Stimulated activated CD4-positive, alpha-beta T cell treated with anti-CD3 and anti-CD28 coated beads, Interleukin-1b, Interleukin-23, amount 100 ng/mL, for 1 hour (primary cell): ENCODE measurements at places on chromosomes 2 and 18.

DNA sequence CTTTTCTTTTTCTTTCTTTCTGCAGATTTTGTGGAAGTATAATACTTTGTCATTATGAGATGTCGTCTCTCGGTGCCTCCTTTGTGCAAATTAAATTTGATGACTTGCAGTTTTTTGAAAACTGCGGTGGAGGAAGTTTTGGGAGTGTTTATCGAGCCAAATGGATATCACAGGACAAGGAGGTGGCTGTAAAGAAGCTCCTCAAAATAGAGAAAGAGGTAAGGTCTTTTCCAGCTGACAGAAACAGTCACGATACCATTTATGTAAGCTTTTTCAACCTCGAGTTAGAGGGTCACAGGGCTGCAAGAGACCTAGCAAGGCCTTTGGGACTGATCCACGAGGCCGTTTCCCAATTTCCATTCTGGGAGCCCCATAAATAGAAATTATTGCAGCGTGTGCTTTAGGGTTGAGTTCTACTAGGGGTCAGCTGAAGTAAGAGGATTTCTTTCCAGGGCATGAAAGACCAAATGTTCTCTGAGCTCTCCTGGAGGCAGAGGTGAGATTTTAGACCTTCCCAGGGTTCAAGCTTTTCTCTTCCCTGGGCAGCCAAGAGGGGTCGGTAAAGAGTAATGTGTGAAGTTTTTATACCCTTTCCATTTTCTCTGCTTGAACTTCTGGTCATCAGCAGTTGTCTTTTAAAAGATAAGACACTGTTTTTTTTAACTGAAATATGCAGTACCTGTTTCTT, 15.5 kb downstream of the MAP3K20 start:
- DNase-seq = no peak

GRCh38 chr2:11187731-11188130, 32.5 kb downstream of the SLC66A3 start:
- no peak for DNase-seq

DNA sequence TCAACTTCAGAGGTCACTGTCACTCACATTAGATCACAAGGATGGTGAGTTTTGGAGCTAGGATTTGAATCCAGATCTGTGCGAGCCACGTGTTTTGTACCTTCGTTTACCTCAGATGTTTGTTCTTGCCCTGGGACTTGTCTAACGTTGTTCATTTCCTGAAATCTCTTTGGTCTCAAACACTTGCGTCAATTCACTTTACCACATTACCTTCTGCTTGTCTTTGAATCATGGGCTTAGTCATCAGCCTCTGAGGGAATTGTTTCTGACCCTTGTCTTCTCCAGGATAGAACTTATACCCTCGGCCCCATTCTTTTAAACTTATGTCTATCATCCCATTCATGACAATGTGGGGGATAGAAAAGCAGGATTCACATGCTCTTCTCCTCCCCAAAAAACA, 282.7 kb downstream of the DCDC2C start:
- DNase-seq = no peak

GRCh38 chr2:216637472-216637871, 4.3 kb downstream of the IGFBP2 start:
- no peak for DNase-seq

DNA sequence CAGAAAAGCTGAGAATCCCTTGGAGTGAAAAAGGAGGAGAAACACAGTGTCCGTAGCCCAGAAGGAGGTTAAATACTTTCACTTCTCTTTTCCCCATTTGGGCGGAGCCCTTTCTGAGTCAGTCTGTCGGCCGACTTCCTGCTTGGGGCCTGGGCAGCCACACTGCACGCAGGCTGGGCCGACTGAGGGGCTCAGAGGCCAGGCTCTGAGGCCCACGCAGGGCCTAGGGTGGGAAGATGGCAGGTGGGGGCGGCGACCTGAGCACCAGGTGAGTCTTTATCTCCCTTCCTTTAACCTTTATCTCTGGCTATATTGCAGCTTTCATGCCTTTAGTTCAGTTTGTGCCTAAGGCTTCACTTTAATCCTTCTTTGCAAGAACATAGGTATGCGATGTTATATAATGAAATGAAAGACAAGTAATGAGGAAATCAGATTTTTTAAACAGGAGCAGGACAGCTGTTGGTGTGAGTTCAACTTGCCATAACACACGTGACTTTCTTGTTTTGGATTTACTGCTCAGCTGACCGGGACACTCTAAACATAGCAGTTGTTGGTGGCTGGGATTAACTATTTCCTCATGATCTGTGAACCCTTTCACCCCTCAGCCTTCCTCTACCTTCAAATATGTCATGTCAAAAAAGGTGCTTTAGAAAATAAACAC, at the start of gene SP100:
SP100 (plus strand) TSS at position 141 of the 661 bp plus-strand sequence; CDS start at position 237, 96 bp downstream.
- peak; percentile 44 for DNase-seq

- DNase-seq = no peak
These were observed 122.7 kb downstream of the DNER start for GRCh38 chr2:229591611-229592010.

DNA sequence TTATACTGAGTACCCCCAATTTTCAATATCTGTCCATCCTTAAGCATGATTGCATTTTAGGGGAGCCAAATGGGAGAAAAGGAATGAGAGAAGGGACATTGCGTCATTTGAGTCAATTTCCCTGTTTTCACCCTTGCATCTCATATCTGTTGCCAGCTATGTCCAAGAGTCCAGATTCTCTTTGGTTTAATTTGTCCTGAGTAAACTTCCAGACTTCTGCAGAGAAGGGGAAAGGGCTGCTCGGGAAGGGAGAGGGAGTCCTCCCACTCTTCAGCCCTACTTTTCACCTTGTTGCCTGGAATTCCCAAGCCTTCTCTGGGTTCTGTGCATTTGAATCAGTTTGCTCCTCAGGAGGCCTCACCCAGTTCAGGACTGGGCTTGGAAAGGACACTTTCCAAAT, 16.5 kb downstream of the GREB1 start:
- DNase-seq = no peak

DNA sequence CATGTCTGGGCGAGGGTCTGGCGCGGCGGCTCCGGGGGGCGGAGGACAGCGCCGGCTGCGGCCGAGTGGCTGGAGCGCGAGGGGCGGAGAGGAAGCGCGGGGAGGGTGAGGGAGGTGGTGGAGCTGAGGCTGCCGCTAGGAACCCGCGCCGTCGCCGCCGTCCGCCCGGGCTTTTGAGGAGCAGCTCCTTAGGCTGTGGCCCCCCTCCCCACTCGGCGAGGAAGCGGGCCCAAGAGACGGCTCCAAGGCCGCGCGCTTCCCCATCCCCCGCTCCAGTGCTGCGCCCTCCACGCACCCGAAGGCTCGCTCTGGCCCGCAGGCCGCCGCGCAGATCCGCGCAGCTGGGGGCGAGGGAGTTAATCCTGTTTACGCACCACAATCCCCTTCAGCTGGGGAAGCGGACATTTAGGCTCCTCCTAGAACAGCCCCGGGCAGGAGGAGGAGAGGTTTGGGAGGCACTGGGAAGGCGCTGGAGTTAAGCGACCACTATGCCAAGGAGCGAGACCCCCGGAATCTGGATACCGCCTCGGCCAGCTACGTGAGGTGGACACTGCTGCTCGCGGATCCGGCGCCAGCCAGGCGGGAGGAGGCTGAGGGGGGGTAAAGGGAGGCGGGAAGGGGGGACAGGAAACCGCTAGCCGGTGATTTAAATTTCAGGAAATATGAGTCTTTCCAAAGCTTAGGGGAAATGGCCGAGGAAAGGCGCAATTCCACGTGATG, at the start of gene CNRIP1:
CNRIP1 (minus strand) TSS at position 552 of the 720 bp plus-strand sequence; CDS start at position 3, 549 bp downstream.
- DNase-seq = no peak

DNA sequence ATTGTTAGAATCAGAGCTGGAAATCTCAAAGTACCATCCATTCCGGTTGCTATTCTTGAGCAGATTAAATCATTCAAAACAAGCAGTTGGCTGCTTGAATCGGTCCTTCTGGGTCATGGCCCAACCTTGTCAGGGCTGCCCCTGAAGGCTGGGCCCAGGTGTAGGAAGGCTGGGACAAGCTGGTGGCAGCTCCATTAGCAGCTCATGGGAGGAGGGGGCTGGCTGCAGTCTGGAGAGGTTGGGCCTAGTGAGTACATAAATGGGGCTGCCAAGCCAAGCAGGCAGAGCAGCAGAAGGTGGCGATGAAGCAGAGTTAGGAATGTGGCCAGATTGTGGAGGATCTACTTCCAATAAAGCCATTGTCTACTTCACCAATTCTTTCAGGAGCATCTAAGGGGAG, 81.4 kb downstream of the ADCYAP1 start:
- no peak for DNase-seq

GRCh38 chr18:26119246-26119645, 14.4 kb upstream of the PSMA8 start:
- DNase-seq = no peak

- DNase-seq = no peak
These were observed 78.9 kb upstream of the ZNF397 start for GRCh38 chr18:35161934-35162333.

GRCh38 chr2:50872543-50872942, 159.4 kb downstream of the NRXN1 start:
- no peak for DNase-seq

DNA sequence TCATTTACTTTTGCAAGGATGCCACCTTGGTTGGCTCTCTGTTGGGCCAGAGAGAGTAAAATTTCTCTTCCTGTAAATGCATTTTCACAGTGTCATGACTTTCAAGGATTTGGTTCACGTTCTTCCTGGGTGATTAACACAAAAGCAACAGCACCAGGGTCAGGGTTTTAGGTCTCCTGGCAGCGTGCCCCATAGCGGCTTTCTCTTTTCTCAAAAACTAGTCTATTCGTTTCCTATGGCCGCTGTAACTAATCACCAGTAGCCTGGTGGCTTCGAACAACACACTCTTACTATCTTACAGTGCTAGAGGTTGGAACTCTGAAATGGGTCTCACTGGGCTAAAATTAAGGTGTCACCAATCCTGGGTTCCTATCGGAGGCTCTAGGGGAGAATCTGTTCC, 56.3 kb upstream of the ACMSD start:
- no peak for DNase-seq

- no peak for DNase-seq
These were observed 59.4 kb downstream of the NPAS2 start for GRCh38 chr2:100879296-100879695.

GRCh38 chr18:2402084-2402483, 169.2 kb downstream of the METTL4 start:
- DNase-seq = no peak

- no peak for DNase-seq
These were observed 197.4 kb downstream of the SNTG2 start for GRCh38 chr2:1147873-1148612.

GRCh38 chr18:61753373-61753772, 139.4 kb downstream of the RNF152 start:
- DNase-seq = no peak
